Smooth muscle cell of the coronary artery (primary cell): ENCODE measurements at places on chromosomes 1 and 21. TPM values are rescaled to one million over a fixed set of nuclear protein-coding genes. Genes with fewer than 3 reads are reported as not detected.

The BPNT1 gene
- 13.0 and 19.6 TPM in 2 replicates for total RNA-seq

The CCDC30 gene
- total RNA-seq, result 0.38 and 1.8 TPM in 2 replicates

The HECTD3 gene
- 17.4 and 25.6 TPM in 2 replicates for total RNA-seq

The APOBEC4 gene
- not detected in 2 replicates for total RNA-seq

The HRNR gene
- total RNA-seq, result not detected in 2 replicates

The MYBPHL gene
- not detected in 2 replicates for total RNA-seq

The KCNC4 gene
- 1.2 and 5.3 TPM in 2 replicates for total RNA-seq

The OR6K6 gene
- not detected in 2 replicates for total RNA-seq

The SDC3 gene
- 9.3 and 11.1 TPM in 2 replicates for total RNA-seq

The CFAP74 gene
- total RNA-seq, result not detected in 2 replicates

The UQCRHL gene
- 11.4 and 18.3 TPM in 2 replicates for total RNA-seq

The DNM3 gene
- 1.4 and 1.9 TPM in 2 replicates for total RNA-seq

The KIF2C gene
- total RNA-seq, result 1.8 and 10.5 TPM in 2 replicates

The NMNAT1 gene
- 12.3 and 18.7 TPM in 2 replicates for total RNA-seq

The HIPK1 gene
- 17.4 and 17.7 TPM in 2 replicates for total RNA-seq

The STXBP3 gene
- 41.8 and 157 TPM in 2 replicates for total RNA-seq

The SLC44A5 gene
- total RNA-seq, result under 0.01 and 0.83 TPM in 2 replicates
